ENCODE measurements at places on chromosomes 2 and 18. TPM values are rescaled to one million over a fixed set of nuclear protein-coding genes. Genes with fewer than 3 reads are reported as not detected.

The PRKD3 gene
- 45.2 TPM for total RNA-seq

The ANKRD23 gene
- total RNA-seq = 3.0 TPM

The HMSD gene
- total RNA-seq = not detected

The DSC2 gene
- 7.4 TPM for total RNA-seq

The HDAC4 gene
- total RNA-seq = 12.9 TPM

The LOXHD1 gene
- total RNA-seq = 0.83 TPM

The SERPINB4 gene
- not detected for total RNA-seq

The SCYGR6 gene
- not detected for total RNA-seq

The LHCGR gene
- total RNA-seq = 0.94 TPM

The GPC1 gene
- 35.5 TPM for total RNA-seq

The RNU2-63P gene
- total RNA-seq = not detected

The CRYBA2 gene
- not detected for total RNA-seq

GRCh38 chr2:85237849-85238565 is 89.8 kb downstream of the TGOLN2 start:
- peak overlapping the region; percentile 31 for H3K27ac ChIP-seq
- no peak for DNase-seq
- peaks cover 70% of the 10 kb centered on the region for H3K4me1 ChIP-seq
- no peaks in the 10 kb centered on the region for H3K27me3 ChIP-seq
- H3K4me3 ChIP-seq = no peak overlapping the region

DNA sequence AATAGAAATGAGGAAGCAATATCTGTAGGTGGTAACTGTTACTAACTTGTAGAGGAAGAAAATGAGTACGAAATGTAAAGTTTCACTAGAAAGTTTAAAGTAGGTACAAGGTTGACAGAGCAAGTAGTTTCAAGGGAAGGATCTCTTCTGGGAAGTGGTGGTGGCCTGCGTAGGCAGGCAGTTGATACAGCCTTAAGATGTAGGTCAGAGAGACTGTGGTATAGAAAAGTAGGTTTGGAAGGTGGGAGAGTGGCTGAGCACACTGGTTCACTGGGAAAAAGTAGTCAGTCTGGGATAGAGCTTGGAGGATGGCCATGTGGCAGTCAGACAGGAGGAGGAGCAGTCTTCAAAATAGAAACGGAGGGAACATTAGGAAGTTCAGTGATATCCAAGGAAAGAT is 23.5 kb downstream of the KDM3A start:
- H3K36me3 ChIP-seq = peaks cover 70% of the 10 kb centered on the region
- H3K4me1 ChIP-seq = no peaks in the 10 kb centered on the region
- H3K27ac ChIP-seq = no peak overlapping the region
- no peak overlapping the region for H3K4me3 ChIP-seq

GRCh38 chr2:201987426-201987825 is 46.2 kb upstream of the FZD7 start:
- H3K27me3 ChIP-seq = no peaks in the 10 kb centered on the region
- H3K36me3 ChIP-seq = no peaks in the 10 kb centered on the region
- no peak overlapping the region for H3K4me3 ChIP-seq
- DNase-seq = no peak

GRCh38 chr2:205755923-205756322 is 73.6 kb downstream of the NRP2 start:
- DNase-seq = no peak
- H3K4me1 ChIP-seq = peaks cover 12% of the 10 kb centered on the region
- no peaks in the 10 kb centered on the region for H3K36me3 ChIP-seq
- no peaks in the 10 kb centered on the region for H3K27me3 ChIP-seq

DNA sequence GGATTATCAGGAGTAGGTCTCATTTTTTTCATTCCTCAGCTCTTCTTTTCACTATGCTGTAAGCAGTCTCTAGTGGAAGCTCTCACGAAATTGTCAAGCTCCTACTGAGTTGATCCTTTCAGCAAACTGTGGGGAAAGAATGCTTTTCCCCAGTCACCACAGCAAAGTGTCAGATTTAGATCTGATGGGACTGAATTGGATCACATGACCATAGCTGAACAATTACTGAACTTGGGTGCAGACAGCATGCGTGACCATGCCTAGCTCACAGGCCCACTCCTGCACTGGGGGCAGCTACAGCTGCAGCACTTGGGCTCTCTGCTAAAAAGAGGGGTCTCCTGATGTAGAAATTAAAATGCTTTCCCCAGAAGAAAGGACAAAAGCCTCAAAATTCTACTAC is 3.1 kb downstream of the ARHGAP15 start:
- no peaks in the 10 kb centered on the region for H3K4me1 ChIP-seq
- no peak for DNase-seq
- H3K4me3 ChIP-seq = no peak overlapping the region
- H3K27ac ChIP-seq = no peak overlapping the region
- no peaks in the 10 kb centered on the region for H3K27me3 ChIP-seq
- H3K36me3 ChIP-seq = no peaks in the 10 kb centered on the region

- H3K36me3 ChIP-seq = no peaks in the 10 kb centered on the region
- DNase-seq = no peak
- H3K27me3 ChIP-seq = no peaks in the 10 kb centered on the region
- no peak overlapping the region for H3K27ac ChIP-seq
- H3K4me1 ChIP-seq = no peaks in the 10 kb centered on the region
These were observed 99.1 kb downstream of the TACR1 start for GRCh38 chr2:75100011-75100800.

DNA sequence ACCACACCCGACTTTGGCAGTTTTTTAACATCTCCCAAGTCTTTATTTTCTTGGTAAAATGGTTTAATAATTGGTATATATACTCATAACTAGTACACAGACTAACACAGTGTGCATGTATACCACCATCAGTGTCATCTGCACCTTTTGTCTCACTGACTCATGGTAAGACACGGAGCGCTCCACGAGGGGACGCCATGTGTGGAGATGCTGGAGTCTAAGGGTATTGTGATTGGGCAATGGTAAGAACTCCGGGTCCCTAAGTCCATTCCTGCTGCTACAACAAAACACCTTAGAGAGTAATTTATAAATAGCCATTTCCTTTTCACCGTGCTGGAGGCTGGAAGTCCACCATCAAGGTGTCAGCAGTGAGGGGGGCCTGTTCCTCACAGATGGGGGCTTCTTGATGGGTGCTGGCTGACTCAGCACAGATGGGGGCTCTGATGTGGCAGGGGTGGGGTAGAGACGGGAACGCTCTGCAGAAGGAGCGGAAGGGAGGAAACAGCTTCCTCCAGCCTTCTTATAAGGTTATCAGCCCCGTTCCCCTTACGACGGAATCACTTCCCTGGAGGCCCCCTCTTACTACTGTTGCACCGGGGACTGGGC is 42.0 kb upstream of the EDAR start:
- no peak for DNase-seq
- peaks cover 2% of the 10 kb centered on the region for H3K4me1 ChIP-seq
- H3K27ac ChIP-seq = no peak overlapping the region
- no peak overlapping the region for H3K4me3 ChIP-seq
- H3K36me3 ChIP-seq = no peaks in the 10 kb centered on the region
- no peaks in the 10 kb centered on the region for H3K27me3 ChIP-seq

- no peak for DNase-seq
- no peaks in the 10 kb centered on the region for H3K4me1 ChIP-seq
- no peaks in the 10 kb centered on the region for H3K36me3 ChIP-seq
- H3K27me3 ChIP-seq = no peaks in the 10 kb centered on the region
These were observed 1019.6 kb upstream of the PIK3C3 start for GRCh38 chr18:40935423-40935822.

DNA sequence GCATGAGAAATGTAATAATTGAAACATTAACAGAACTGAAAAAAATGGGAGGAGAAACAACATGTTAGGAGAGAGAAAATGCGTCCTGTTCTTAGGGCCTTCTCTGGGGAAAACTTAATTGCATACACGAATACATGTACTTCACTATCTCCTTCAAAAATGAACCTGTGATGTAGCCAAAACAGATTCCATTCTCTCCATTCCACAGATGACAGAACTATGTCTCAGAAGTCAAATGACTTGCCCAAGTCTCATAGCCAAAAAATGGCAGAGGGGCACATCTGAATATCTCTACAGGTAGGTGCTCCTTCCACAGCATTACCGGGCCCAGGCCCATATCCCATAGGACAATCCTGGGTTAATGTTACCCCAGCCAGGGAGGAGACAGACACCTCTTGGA is 3.9 kb upstream of the DCTN1 start:
- no peaks in the 10 kb centered on the region for H3K36me3 ChIP-seq
- H3K4me1 ChIP-seq = peaks cover 19% of the 10 kb centered on the region
- no peak overlapping the region for H3K4me3 ChIP-seq
- no peaks in the 10 kb centered on the region for H3K27me3 ChIP-seq
- no peak overlapping the region for H3K27ac ChIP-seq
- DNase-seq = no peak

- no peaks in the 10 kb centered on the region for H3K27me3 ChIP-seq
- H3K36me3 ChIP-seq = no peaks in the 10 kb centered on the region
- no peak for DNase-seq
- no peaks in the 10 kb centered on the region for H3K4me1 ChIP-seq
These were observed 679.1 kb downstream of the BCL11A start for GRCh38 chr2:59874361-59874760.

DNA sequence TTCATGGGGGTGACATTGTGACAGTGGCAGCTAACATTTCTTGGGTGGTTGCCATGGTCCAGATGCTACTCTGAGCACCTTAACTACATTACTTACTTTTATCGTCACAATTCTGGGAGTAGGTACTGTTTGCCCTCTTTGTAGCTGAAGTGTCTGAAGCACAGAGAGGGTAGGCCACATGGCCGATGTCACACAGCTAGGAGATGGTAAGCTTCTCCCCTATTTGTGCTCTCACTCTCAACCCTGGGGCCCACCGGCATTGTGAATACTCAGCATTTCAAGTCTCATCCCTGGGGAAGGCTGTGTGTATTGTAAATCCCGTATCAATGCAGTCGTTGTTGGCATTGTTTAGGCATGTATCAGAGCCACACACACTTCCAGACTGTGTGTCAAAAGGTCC is 136.6 kb downstream of the ACOXL start:
- DNase-seq = no peak
- H3K4me1 ChIP-seq = peaks cover under 1% of the 10 kb centered on the region
- H3K36me3 ChIP-seq = no peaks in the 10 kb centered on the region
- no peaks in the 10 kb centered on the region for H3K27me3 ChIP-seq
- no peak overlapping the region for H3K4me3 ChIP-seq
- no peak overlapping the region for H3K27ac ChIP-seq

DNA sequence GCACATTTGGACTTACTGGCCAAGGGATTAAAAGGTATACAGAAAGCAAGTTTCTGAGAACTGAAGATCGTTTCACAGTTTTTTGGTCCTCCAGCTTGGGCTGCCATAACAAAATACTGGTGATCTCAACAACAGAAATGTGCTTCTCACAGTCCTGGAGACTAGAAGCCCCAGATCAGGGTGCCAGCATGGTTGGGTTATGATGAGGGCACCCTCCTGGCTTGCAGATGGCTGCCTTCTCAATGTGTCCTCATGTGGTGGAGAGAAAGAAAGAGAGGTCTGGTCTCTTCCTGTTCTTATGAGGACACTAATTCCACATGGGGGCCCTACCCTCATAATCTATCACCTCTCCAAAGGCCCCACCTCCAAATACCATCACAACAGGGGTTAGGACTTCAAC is 20.1 kb upstream of the CXCR1 start:
- H3K36me3 ChIP-seq = no peaks in the 10 kb centered on the region
- no peak for DNase-seq
- H3K4me1 ChIP-seq = peaks cover 4% of the 10 kb centered on the region

DNA sequence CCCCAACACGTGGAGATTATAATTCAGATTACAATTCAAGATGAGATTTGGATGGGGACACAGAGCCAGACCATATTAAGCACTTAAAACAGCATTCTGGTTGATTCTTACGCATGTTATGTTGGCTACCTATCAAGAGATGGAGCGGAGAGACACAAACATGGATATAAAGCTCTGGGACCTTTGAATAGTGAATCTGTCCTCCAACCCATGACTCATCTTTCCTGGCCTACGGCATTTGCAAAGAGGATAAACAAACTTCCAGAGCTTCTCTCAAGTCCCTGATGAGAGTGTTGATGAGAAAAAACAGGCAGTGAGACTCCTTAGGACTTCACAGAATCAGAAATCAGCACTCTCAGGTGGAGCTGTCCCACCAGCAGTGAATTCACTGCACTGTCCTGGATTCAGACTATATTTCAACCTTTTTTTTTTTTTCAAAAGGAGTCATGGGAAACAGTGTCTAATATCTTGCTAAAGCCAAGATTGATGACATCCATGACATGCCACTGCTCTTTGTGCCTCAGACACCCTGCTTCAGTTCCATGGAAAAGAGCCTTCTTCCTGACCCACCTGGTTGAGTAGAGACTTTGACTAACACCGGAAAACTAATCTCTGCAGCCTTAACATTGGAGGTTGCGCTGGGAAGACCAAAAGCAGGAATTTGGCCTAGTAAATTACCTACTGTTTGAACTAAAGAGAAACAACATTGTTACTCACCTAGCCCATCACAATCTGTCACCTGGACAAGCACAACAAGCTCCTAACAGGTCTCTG is 62.1 kb upstream of the NPAS2 start:
- no peaks in the 10 kb centered on the region for H3K36me3 ChIP-seq
- DNase-seq = no peak
- no peaks in the 10 kb centered on the region for H3K4me1 ChIP-seq

GRCh38 chr18:80154293-80154692 is 45.2 kb downstream of the ADNP2 start:
- H3K4me3 ChIP-seq = no peak overlapping the region
- no peak overlapping the region for H3K27ac ChIP-seq
- no peaks in the 10 kb centered on the region for H3K36me3 ChIP-seq

DNA sequence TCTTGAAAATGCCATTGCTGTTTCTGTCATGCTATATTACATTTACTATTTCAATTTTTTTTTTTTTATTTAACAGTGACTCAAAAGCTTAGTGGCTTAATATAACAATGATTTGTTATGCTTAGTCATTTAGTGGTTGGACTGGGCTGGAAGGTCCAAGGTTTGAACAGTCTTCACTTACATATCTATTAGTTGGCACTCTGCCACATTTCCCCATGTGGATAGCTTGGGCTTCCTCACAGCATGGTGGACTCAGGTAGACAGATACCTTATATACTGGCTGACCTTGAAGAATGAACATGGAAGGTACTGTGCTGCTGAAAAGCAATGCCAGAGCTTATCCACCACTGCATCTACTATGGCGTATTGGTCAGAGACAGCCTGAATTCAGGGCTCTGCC is 909.5 kb upstream of the SOX11 start:
- H3K4me3 ChIP-seq = no peak overlapping the region
- DNase-seq = no peak
- no peak overlapping the region for H3K27ac ChIP-seq
- no peaks in the 10 kb centered on the region for H3K36me3 ChIP-seq

- no peaks in the 10 kb centered on the region for H3K36me3 ChIP-seq
- no peak for DNase-seq
- no peaks in the 10 kb centered on the region for H3K27me3 ChIP-seq
- H3K4me1 ChIP-seq = no peaks in the 10 kb centered on the region
- no peak overlapping the region for H3K4me3 ChIP-seq
These were observed 367.7 kb upstream of the SALL3 start for GRCh38 chr18:78611869-78612268.

GRCh38 chr2:221896505-221897151 is 324.5 kb upstream of the EPHA4 start:
- no peak overlapping the region for H3K4me3 ChIP-seq
- H3K27me3 ChIP-seq = no peaks in the 10 kb centered on the region
- H3K36me3 ChIP-seq = no peaks in the 10 kb centered on the region
- no peak overlapping the region for H3K27ac ChIP-seq

- no peaks in the 10 kb centered on the region for H3K4me1 ChIP-seq
- no peak overlapping the region for H3K27ac ChIP-seq
- H3K36me3 ChIP-seq = no peaks in the 10 kb centered on the region
- no peaks in the 10 kb centered on the region for H3K27me3 ChIP-seq
These were observed 54.3 kb downstream of the RAB10 start for GRCh38 chr2:26088038-26088643.

GRCh38 chr2:149094217-149095015 is 55.9 kb downstream of the LYPD6B start:
- DNase-seq = no peak
- H3K27ac ChIP-seq = no peak overlapping the region
- H3K4me3 ChIP-seq = no peak overlapping the region
- no peaks in the 10 kb centered on the region for H3K4me1 ChIP-seq
